ENCODE measurements at places on chromosomes 5 and 9.

DNA sequence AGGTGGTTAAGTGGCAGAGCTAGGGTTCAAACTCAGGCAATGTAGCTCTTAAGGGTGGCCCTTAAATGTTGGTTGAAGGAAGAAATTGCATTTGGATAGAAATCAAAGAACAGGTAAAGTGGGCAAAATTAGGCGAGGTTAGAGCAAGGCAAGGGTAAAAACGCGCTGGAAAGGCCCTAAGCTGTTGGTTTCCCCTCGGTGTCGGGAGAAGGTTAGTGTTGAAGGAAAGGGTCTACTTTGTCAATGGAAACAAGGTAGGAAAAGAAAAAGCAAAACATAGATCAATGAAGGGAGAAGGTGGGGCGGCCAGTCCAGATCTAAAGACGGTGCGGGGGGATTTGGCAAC is 431 bp downstream of the FASTKD3 start:
- DNase-seq: no peak

DNA sequence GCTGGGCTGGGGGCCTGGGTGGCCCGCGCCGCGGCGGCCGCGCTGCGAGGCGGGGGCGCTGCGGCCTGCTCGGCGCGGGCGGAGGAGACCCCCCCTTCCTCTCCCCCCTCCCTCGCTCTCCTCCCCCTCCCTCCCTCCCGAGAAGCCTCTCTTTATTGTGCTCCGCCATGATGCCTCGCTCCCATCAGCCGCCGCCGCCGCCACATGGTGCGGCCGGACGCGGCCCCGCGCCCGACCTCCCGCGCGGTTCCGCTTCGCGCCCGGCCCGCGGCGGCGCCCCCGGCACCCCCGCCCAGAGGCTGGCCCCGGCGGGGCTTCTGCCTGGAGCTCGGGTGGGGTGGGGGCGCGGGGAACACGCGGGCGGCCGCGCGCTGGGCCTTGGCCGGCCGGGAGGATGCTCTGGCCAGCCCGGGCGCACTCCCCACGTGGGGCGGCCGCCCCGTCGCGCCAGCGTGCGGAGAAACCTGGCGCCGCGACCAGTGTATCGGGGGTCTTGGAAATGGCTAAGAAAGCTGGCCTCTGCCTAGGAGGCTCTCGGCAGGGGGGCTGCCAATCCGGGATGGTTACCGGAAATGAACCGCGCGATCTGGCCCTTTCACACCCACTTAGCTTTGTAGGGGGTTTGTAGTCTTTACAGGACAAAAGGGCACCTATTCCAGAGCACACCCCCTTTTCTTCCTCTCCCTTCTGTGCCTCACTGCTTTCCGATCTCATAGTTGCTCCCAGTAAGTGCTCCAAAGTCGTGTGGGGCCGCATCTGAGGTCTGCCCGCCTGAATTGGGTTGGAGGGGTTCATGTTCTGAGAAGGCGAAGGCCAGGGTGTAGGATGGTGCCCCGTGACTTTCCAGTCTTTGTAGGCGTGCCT is 1.0 kb downstream of the SET start:
- DNase-seq: no peak

GRCh38 chr9:14156046-14156445 is 157.9 kb downstream of the NFIB start:
- no peak for DNase-seq

GRCh38 chr9:133009906-133010582 is 20.8 kb upstream of the GTF3C5 start:
- no peak for DNase-seq

All from stimulated activated CD8-positive, alpha-beta memory T cell treated with anti-CD3 and anti-CD28 coated beads, Interleukin-7, amount 100 ng/mL, for 24 hours (primary cell).